ENCODE measurements at places on chromosomes 3 and 15.

DNA sequence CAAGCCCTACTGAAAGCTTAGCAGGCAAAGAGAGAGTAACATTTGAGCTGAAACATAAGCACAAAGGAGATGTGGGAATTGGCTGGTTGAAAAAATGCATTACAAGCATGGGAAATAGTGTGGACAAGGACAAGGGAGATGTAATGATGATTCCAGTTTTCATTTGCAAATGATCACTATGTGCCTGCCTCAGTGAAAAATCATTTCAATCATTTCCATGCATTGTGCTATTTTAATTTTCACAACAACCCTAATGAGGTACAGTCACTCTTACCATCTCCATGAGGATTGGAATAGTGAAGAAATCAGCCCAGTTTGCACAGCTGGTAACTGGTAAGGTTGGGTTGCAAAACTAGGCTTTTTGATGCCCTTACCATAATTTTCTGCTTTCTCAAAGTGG is 123.2 kb downstream of the ARNT2 start:
- DNase-seq, result no peak

- no peak for DNase-seq
These were observed 190.7 kb downstream of the TNIK start for GRCh38 chr3:171269542-171269941.

DNA sequence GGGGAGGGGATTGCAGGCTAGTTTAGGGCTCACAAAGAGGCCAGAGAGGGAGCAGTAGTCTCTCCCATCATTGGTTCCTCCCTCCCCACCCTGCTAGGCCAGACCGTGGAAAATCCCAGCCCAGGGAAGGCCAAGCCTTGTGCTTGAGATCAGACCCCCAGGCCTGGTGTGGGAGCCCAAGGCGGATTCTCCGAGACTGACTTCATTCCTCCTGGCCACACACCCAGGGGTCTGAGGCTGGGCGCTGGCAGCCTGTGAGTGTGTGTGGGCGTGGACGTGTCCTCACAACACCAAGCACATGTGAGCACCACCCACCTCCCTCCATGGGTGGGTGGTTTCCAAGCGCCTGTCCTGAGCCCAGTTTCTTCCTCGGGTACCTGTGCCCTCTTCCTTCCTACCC is 4.1 kb downstream of the LOXL1 start:
- peak; percentile 94 for DNase-seq

GRCh38 chr3:124353691-124354090 is 361.8 kb upstream of the ROPN1 start:
- no peak for DNase-seq

DNA sequence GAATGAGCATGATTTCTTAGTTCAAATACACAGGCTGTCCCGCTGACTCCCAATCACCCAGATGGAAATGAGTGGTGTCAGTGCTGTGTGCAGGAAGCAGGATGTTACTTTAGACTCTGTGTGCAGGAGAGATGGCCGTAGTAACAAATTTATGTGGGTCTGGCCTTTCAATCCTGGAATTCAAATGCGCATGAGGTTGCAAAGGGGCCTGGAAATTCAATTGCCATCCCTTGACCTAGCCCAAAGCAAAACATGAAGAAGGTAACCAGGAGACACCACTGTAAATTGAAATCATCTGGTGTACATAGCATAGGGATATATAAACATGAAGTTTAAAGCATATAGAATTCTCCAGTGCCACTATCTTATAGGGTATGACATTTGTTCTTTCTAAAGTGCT is 33.2 kb downstream of the GREM1 start:
- DNase-seq, result no peak

DNA sequence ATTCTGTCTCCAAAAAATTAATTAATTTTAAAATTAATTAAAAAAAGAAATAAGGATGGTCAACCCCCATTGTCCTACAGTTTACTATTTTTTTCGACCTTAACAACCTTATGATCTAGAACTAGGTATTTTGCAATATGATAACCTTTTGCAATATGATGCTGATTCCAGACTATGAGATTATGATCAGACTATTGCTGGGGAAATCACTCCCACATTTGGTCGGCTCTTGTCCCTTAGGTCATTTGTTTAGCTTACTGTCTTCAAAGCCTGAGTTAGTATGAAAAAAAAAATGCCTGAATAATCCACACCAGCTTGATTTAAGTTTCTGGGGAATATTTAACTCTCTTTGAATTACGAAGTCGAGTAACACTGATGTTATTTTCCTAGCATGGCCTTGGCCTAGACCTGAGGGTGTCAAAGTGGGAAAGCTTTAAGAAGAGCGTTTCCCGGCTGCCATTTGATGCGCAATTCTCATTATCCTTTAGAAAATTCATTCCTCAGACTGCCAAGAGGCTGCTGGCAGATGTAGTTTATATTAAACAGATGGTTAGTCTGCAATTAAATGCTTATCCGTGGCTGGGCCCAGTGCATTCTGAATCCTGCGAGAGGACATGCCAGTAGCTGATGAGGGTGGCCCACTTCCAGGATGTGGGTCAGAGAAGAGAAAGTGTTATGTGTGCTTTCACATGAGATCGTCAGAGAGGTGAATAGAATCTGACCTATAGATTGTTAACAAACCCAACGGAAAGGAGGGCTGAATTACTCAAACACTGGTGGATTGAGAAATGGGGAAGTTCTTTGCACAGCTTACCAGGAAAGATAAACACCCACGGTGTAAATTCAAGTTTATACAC is 496.0 kb upstream of the THBS1 start:
- no peak for DNase-seq

DNA sequence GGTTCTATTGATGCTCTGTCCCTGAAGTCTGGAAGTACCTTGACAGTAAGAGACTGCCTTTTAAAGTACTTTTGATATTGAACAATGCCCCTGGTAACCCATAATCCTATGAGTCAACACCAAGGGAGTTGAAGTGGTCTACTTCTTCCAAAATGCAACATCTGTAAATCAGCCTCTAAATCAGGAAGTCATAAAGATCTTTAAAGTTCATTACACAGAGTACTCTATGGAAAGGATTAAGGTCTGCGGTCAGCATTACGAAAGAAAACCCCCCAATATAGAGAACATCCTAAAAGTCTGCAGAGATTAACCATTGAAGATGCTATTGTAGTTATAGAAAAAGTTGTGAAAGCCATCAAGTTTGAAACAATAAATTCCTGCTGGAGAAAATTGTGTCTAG is 52.7 kb upstream of the CMC1 start:
- DNase-seq, result no peak

DNA sequence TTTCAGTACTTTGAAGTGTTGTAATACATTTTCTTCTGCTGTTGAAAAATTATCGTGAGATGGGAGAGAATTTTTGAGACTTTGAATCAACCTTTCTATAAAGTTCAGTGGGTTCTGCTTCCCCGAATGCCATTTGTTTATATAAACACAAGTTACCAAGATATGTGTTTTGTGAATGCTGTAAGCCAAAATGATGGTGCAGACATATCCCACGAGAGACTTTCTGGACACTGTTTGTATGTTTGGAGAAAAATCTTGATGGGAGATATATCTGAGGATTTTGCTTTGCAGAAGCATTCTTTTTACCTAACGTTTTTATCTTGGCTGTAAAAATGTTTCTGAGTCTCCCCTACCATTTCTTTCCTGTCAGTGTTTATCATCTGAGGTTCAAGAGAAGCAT is 526.6 kb upstream of the ZNF717 start:
- DNase-seq, result no peak

DNA sequence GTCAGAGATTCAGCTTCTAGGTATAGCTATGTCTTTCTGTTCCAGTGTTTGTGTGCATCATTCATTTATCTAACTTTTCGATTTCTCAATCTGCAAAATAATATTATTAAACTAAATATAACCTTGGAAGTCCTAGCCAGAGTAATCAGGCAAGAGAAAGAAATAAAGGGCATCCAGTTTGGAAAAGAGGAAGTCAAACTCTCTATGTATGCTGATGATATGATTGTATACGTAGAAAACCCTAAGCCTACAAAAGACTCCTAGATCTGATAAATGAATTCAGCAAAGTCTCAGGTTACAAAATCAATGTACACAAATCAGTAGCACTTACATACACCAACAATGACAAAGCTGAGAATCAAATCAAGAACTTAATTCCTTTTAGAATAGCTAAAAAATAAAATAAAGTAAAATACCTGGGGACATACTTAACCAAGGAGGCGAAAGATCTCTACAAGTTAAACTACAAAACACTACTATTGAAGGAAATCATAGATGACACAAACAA is 718.2 kb downstream of the NTRK3 start:
- no peak for DNase-seq

DNA sequence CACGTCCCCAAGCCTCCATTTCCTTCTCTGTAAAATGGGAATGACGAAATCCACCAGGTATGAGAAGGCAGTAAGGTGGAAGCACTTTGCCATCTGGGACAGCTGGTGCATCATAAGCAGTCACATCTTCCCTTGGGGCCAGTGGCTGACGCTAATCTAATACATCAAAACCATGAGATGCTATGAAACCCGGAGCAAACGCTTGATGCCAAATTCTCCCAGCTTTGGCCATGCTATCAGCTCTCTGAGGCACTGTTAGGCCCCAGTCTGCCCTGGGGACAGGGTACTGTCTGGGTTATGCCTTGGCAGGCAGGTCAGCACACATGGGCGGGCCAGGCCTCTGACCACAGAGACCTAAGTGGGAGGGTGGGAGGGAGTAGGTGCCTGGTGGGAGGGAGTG is 66.1 kb downstream of the ADAMTS17 start:
- DNase-seq, result no peak

- no peak for DNase-seq
These were observed 552.8 kb downstream of the MAGI1 start for GRCh38 chr3:65485826-65486469.

DNA sequence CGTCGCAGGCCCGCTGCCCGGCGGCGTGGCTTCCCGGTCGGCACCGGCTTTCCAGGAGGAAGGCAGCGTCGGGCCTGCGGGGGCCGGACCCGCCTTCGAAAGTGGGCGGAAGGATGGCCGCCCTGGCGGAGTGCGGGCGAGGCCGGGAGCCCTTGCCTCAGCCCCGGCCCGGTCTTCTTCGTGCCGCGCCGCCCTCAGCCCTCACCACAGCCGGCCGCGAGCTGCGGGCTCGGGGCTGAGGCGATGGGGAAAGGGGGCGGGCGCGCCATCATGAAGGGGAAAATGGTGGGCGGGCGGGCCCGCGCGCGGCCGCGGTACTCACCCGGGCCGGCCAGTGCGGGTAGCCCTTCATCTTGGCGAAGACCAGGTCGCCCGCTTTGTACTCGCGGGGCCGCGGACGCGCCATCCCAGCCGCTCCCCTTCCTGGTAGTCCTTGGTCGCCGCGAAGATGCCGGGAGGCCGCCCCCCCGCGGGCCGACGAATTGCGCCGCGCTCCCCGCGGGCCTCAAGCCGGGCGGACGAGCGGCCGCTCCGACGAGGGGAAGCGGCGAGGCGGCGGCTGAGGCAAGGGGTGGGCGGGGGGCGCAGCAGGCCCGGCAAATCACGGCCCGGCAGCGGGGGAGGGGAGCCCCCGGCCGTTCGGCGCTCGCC is 489 bp downstream of the HDGFL3 start:
- peak; percentile 83 for DNase-seq

DNA sequence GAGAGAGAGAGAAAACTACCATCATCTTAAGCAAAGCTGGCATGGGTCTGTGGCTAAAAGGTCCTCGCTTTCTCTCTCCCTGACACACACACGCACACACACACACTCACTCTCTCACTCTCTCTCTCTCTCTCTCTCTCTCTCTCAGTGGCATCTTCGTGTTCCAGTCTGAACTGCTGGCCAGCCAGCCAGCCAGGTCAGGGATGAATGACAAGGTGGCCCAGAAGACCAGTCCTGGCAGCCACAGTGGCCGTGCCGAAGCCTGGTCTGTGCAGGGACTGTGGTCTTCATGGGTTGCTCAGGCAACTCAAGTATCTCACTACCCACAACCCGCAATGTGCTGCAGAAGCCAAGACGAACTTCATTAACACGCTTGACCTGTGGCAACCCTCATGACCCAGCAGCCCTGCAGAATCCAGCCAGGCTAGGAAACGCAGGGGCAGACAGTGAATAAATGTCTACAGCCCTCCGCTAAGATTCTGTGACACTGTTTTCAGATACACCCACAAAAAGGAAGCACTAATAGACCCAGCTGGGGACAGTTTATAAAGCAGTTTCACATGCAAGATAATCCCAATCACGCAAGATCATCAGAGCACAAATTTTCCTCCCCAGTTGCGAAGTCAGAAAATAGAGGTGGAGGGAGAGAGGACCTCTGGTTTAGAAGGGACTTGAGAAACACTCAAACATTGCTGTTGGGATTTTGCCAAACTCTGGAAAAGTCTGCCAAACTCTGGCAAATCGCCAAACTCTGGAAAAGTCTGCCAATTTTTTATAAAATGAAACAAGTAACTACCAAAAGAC is 66.4 kb downstream of the XXYLT1 start:
- DNase-seq, result peak; percentile 83

DNA sequence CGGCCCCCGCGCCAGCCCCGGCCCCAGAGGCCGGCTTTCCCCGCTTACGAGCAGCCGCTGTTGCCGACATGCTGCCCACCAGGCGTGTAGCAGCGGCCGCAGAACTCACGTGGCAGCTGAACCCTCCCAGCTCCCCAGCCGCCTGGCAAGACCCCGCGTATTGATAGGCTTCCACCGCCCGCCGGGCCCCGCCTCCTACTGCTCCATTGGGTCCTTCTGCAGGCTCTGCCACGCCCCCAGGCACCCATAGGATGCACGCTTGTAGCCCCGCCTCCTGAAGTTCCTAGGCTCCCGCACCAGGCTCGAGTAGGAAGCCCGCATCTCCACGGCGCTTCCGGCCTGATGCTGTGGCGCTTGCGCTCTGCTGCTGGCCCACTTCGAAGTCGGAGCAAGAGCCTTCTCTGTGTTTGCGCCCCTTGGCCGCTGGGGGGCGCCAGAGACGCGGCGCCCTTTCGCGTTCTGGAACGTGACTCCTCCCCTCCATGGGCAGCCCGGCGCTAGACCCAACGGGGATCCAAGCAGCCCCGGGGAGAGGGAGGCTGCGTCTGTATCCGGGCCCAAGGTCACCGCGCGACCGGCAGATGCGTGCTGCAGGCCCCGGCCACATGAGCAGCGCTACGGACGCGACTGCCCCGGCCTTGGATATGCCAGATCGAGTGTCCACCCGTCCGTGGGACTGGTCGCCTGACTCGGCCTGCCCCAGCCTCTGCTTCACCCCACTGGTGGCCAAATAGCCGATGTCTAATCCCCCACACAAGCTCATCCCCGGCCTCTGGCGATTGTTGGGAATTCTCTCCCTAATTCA is at the start of the genes PARP3 and RRP9:
Gene PARP3, plus strand, starts transcription at position 566 of the 805 bp plus-strand sequence. CDS start 993 bp downstream, outside the sequence.
Gene RRP9, minus strand, starts transcription at position 107 of the 805 bp plus-strand sequence. Its CDS starts 37 bp downstream, at position 70.
- DNase-seq, result peak; percentile 100

DNA sequence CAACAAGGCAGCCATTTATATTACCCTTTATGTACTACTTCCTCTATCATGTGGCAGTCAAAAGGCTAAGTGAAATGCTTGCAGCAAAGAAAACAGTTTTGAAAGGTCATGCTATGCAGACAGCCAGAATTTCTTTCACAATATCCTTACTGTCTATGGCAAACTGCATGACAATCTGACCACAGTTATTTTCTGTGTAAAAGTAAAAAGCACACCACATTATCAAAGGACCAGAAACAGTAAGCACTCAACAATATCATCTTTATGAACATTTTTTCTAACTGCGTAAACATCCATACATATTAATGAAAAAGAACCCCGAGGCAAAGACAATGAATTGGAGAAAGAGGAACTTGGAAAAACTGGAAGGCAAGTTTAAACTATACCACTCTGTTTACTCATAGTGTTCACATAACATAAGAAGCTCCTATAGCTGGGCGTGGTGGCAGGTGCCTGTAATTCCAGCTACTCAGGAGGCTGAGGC is 47.9 kb downstream of the PIK3CB start:
- DNase-seq, result no peak

GRCh38 chr3:20648921-20649381 is 462.9 kb upstream of the SGO1 start:
- no peak for DNase-seq

All from posterior vena cava (tissue), 2 donors.